ENCODE measurements at places on chromosomes 16 and 17.

DNA sequence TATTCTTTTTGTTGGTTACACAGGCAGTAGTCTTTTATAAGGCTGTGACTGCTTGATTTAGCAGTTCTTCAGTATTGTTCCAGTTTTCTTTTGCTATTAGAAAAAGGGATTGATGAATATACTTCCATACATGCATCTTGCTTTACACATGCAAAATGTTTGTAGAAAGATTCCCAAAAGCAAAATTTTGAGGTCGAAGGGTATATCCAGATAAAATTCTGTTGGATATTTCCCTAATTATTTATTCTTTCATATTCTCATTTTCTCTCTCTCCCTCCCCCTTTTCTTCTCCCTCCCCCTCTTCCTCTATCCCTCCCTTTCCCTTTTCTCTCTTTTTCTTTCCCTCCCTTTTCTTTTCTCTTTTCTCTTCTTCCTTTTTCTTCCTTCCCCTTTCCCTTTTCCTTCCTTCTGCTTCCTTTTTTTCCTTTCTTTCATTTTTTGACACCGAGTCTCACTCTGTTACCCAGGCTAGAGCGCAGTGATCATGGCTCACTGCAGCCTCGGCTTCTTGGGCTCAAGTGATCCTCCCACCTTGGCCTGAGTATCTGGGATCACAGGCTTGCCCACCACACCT lies 46.9 kb upstream of the ADCY7 start:
- no peak for DNase-seq

GRCh38 chr16:4330277-4330874 lies 14.5 kb downstream of the GLIS2 start:
- peak; percentile 55 for DNase-seq

GRCh38 chr16:57624806-57625500 lies 3.5 kb upstream of the ADGRG1 start:
- DNase-seq = no peak

DNA sequence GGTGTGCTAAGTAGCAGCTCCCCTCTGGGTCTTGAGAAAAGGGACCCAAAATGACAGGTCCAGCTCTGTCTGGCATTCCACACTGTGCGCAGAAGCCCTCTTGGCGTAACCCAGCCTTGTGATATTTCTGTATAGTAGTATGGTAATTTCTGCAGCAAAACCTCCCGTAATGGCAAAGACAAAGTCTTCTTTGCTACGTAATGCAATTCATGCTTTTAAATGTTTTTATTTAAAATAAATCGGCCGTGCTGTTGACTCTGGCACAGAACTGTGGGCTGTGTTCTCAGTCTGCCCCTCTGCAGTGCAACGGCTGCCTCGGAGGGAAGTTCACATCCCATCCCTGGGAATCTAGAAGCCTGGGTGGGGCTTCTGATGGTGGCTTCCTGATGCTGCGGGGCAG lies 75.2 kb downstream of the ASIC2 start:
- no peak for DNase-seq

DNA sequence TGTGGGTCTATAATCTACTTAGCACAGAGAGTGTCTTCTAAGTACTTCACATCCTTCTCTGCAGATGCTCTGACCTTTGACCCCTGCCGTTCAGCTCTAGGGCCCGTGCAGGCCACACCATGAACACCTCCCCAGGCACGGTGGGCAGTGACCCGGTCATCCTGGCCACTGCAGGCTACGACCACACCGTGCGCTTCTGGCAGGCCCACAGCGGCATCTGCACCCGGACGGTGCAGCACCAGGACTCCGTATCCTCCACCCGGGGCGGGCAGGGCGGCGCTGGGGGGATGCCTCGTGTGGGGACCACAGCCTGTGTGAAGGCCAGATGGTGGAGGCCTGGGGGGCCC lies 686 bp downstream of the MLST8 start:
- DNase-seq = no peak

- DNase-seq = peak; percentile 36
Observed at GRCh38 chr17:50198026-50198669, 3.3 kb downstream of the COL1A1 start.

DNA sequence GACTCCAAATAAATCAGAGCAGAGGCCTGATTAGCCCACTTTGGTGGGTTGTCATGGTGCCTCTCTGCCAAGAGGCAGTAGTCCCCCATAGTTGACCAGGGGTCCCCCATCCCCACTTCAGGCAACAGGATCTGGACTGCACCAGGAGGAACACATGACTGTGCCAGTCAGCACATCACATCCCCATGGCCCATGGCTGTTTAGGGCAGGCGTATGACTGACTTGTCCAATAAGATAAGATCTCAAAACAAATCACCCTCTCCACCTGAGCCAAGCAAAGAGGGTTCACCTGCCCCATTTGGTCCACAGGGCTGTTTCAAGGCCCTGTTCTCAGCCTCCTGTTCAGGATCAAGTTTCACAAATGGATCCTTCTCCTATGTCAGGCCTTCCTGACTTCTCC lies 93.3 kb downstream of the C16orf78 start:
- no peak for DNase-seq

- no peak for DNase-seq
Observed at GRCh38 chr17:45871718-45872117, 22.6 kb upstream of the MAPT start.

DNA sequence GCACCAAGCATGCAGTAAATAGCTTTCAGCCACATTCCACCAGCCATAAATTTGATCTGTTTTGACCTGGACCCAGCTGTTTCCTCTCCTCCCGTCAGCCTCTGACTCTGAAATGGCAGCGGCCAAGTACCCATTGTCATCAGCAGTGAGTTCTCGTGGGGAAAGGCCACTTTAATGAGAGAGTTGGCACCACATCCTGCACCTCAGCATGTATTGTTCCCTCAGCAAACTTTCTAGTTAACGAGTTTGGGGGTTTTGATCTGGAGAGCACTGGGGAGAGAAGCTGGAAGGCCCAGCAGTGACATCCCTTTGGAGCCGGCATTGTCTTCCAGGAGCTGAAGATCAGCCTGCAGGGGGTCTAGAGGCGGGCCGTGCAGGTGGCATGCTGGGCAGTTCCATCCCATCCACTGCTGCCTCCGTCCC lies 84.9 kb downstream of the RPA1 start:
- DNase-seq = no peak

DNA sequence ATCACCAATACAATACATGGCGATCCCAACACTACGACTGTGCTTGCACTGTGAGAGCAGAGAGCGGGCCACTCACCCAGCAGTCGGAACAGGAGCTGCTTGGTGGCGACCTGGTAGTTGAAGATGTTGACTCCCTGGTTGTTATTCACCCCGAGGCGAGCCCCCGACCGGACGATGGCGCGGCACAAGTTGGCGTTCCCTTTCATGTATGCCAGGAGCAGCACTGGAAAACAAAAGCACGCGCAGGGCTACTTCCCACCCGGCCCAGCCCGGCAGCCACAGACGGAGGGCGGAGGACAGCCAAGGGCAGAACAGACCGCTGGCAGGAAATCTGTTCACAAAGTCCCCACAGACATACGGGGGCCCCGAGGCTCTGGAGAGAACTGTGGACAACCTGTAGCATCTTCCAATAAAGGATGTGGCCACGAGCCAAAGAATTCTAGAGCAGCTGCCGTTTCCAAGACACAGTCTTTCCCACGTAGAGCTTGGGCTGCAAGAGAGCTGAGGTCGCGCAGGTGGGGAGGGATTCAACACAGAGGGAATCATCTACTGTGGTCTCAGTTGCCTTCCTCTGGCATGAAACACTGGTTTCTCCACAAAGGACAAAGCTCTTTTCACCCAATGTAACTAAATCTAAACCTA lies 27.8 kb downstream of the CYB5D2 start:
- DNase-seq = no peak

DNA sequence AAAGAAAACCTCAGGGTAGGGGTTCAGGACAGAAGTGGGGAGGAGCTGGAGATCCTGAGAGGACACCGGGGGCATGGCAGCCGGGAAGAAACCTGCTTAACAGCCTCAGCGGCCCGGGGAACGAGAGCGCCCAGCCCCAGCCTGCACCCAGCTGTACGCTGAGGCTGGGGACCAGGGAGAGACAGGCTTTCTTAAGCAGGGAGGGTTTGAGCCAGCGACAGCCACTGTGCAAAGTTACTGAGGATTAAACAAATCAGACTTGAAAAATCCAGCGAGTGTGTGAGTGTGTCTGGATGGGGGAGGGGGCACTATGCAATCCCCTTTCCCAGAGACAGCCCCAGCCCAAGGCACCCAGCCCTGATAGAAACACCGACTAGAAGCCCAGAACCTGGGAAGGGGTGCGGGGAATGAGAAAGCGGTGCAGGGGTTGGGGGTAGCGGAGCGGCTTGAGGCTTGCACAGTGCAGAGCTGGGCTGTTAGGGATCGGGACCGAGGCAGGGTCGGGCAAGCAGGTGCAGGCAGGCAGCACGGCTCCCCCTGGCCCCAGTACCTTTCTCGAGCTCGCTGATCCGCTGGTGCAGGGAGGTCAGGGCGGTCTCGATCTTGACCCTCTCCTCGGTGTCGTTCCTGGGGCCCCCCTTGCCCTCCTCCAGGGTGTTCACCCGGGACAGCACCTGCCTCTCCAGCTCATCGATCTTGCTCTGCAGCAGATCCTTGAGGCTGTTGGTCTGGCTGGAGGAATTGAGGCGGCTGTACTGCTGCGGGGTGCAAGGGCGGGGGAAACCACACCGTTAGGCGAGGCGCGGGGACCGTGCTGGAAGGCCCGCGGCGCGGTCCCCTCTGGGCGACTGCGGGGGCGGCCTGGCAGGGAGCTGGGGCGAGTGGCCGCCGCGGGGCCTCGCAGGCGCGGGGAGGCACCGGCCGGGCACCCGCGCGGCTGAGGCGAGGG lies 1.2 kb downstream of the NPTX1 start:
- DNase-seq = no peak

DNA sequence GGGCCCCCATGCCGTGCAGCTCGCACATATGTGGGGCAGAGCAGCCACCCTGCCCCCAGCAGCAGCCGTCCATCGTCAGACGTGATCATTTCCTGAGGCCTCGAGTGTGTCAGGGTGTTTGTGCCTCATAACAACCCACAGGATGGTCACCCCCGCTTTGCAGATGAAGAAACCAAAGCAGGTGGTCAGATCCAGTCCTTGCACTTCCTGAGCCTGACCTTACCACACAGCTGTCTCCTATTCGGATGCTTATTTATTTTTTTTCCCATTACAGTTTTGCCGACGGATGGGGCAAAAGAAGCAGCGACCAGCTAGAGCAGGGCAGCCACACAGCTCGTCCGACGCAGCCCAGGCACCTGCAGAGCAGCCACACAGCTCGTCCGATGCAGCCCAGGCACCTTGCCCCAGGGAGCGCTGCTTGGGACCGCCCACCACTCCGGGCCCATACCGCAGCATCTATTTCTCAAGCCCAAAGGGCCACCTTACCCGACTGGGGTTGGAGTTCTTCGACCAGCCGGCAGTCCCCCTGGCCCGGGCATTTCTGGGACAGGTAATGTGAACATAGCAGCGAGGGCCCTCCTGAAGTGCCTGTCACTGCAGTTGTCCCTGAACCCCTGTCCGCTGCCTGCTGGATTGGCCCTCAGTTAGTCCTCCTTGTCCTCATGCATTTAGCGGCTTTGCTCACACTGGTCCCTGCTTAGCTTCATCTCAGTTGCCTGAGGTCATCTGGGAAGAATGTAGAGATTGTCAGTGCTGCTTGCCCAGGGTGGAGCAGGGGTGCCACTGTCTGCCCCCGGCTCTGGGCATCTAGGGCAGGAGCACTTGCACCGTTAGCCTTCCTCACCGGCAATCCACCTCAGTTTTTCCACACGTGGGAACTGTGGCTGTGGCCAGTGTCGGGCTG lies 1.4 kb downstream of the MPG start:
- no peak for DNase-seq

- no peak for DNase-seq
Observed at GRCh38 chr16:2779151-2779920, 2.3 kb upstream of the ELOB start.

GRCh38 chr17:10116753-10117420 lies 81.5 kb downstream of the GAS7 start:
- no peak for DNase-seq

GRCh38 chr16:66014221-66014620 lies 352.3 kb upstream of the CDH5 start:
- DNase-seq = no peak

DNA sequence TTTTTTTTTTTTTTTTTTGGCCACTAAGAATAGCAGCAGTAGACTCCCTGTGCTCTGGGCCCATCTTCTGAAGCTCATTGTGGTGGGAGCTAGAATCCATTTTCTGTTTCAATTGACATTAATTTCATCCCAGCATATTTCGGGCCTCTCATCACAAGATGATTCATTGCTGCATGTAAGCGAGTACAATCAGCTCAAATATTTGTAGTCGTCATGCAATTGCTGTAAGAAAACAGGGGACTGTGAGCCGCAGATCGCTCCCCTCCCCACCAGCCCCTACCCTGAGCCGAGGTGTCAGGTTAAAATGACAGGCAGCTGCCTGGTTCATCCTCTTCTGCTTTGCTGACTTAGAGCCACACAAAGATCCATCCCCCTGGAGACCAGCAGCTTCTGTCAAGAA lies 358.8 kb upstream of the CDH5 start:
- DNase-seq = no peak

DNA sequence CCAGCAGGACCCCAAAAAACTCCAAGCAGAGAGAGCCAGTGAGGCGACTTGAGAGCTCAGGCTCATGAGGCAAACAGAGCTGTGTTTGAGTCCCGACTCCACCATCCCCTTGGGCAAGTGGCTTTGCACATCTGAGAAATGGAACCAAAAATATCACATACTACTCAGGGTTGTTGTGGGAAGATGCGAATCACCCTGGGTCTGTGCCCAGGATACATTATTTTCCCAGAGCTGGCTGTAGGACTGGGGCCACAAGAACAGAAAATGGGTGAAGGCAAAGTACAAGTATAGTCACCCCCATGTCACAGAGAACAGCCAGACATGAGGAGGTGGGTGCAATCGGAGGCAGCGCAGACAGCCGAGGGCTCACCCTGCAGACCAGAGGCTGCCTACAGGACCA lies 127.3 kb downstream of the GAS7 start:
- no peak for DNase-seq

DNA sequence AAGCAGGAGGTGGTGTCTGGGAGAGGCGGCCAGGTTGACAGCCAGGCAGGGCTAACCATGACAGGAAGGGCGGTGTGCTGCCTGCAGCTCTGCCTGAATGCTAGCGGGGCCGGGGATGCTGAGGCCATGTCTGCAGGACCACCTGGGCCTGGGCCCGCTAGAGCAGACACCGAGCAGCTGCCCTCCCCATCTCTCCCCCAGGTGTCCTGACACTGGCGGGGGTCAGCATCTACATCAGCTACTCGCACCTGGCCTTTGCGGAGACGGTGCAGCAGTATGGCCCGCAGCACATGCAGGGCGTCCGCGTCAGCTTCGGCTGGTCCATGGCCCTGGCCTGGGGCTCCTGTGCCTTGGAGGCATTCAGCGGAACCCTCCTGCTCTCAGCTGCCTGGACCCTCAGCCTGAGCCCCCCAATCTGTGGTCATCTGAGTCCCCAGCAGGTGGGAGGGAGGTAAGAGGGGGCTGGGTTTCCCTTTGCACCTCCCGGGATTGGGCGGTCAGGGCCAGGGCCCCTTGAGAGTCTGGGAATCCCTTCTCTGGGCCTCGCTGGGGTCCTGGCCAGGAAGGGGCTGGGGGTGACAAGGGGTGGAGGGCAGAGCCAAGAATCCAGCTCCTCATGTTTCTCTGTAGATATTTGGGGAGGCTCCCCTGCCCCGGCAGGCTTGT lies 7.5 kb downstream of the TMEM235 start:
- DNase-seq = no peak

GRCh38 chr17:59254742-59255141 lies 34.4 kb downstream of the GDPD1 start:
- no peak for DNase-seq

GRCh38 chr16:78402833-78403232 lies 303.4 kb downstream of the WWOX start:
- DNase-seq = no peak

GRCh38 chr16:56337131-56337857 lies 88.1 kb downstream of the AMFR start:
- DNase-seq = no peak

- DNase-seq = no peak
Observed at GRCh38 chr17:50952013-50952412, 85.9 kb upstream of the TOB1 start.

All from T follicular helper cell (primary cell).